ENCODE measurements at places on chromosomes 5 and 9. TPM values are rescaled to one million over a fixed set of nuclear protein-coding genes. Genes with fewer than 3 reads are reported as not detected.

Gene GABRB2
- not detected for total RNA-seq

GRCh38 chr5:170070556-170071412 is 34.9 kb upstream of the FOXI1 start:
- DNase-seq, result no peak

GRCh38 chr9:99039505-99040182 is 65.3 kb upstream of the TGFBR1 start:
- no peak for DNase-seq

DNA sequence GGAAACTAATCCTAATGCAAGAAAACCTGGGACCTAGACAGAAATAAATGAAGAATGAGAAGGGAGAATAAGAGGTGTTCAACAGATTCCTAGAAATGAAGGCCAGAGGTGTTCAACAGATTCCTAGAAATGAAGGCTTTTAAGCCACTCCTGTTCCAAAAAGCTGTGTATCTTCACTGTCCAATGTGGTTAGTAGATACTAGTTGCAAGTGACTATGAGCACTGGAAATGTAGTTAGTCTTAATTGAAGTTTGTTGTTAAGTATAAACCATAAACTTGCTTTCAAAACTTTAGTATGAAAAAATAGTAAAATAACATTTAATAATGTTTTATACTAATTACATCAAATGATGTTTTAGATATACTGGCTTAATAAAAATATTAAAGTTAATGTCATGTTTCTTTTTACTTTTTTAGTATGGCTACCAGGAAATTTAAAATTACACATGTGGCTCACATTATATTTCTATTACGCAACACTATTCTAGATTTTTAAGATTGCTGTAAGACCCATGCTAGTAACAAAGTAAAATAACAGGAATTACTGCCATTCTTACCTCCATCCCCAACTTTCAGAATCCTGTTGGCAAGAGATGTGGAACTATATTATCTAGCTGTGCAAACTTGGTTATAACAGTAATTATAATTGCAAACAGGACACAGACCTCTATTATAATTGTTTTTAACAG is 57.5 kb downstream of the RICTOR start:
- no peak for DNase-seq

- DNase-seq, result peak; percentile 54
Observed at GRCh38 chr9:105007143-105007542, 79.2 kb upstream of the ABCA1 start.
